Hindlimb muscle (tissue), 1 donor: ENCODE measurements at places on chromosomes 6 and 20. TPM values are rescaled to one million over a fixed set of nuclear protein-coding genes. Genes with fewer than 3 reads are reported as not detected.

BMP7 gene
- polyA plus RNA-seq = 4.6 TPM

CRISP3 gene
- 0.14 TPM for polyA plus RNA-seq

OR2B6 gene
- not detected for polyA plus RNA-seq

OPRM1 gene
- not detected for polyA plus RNA-seq

HRH3 gene
- polyA plus RNA-seq = 2.2 TPM

EGFL8 gene
- 29.5 TPM for polyA plus RNA-seq

TBX18 gene
- 21.5 TPM for polyA plus RNA-seq

WFDC2 gene
- not detected for polyA plus RNA-seq

FGD2 gene
- 5.7 TPM for polyA plus RNA-seq

ZNF831 gene
- 0.31 TPM for polyA plus RNA-seq

MLN gene
- polyA plus RNA-seq = not detected

CCHCR1 gene
- polyA plus RNA-seq = 14.5 TPM

CNPY3 gene
- 29.5 TPM for polyA plus RNA-seq

ARHGAP40 gene
- 0.09 TPM for polyA plus RNA-seq

NPEPL1 gene
- 42.6 TPM for polyA plus RNA-seq

TTPAL gene
- 5.0 TPM for polyA plus RNA-seq

LGSN gene
- polyA plus RNA-seq = not detected

EDN3 gene
- polyA plus RNA-seq = 33.9 TPM

FBXO30 gene
- polyA plus RNA-seq = 10.8 TPM
